ENCODE measurements at places on chromosomes 2 and 18. TPM values are rescaled to one million over a fixed set of nuclear protein-coding genes. Genes with fewer than 3 reads are reported as not detected.

GRCh38 chr2:66930339-66931220 lies 466.6 kb upstream of the ETAA1 start:
- DNase-seq: no peak
- H3K27ac ChIP-seq: no peak overlapping the region
- H3K27me3 ChIP-seq: no peaks in the 10 kb centered on the region
- H3K36me3 ChIP-seq: no peaks in the 10 kb centered on the region

DNA sequence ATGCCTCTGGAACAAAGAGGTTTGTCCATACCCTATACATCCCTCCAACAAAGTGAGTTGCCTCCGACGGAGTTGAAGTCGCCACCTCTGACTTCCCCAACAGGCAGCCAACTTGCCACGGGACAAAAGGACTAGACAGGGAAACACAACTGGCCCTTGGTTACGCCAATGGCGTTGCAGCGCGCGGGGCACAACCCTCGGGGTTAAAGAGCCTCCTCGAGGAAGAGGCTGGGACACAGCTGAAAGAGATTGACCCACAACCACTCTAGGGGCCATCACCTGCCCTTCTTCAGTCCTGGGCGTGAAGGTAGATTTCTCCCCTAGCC lies 545 bp downstream of the GTF3C2 start:
- no peaks in the 10 kb centered on the region for H3K27me3 ChIP-seq
- peak overlapping the region; percentile 98 for H3K27ac ChIP-seq

GRCh38 chr18:74234326-74235171 lies 57.2 kb downstream of the CYB5A start:
- no peak overlapping the region for H3K27ac ChIP-seq
- no peak for DNase-seq
- H3K36me3 ChIP-seq: no peaks in the 10 kb centered on the region
- H3K27me3 ChIP-seq: no peaks in the 10 kb centered on the region
- H3K4me3 ChIP-seq: no peak overlapping the region
- no peaks in the 10 kb centered on the region for H3K4me1 ChIP-seq

GRCh38 chr2:239193401-239193811 lies 207.4 kb downstream of the HDAC4 start:
- H3K4me3 ChIP-seq: no peak overlapping the region
- no peak for DNase-seq
- H3K27ac ChIP-seq: no peak overlapping the region
- no peaks in the 10 kb centered on the region for H3K4me1 ChIP-seq

DNA sequence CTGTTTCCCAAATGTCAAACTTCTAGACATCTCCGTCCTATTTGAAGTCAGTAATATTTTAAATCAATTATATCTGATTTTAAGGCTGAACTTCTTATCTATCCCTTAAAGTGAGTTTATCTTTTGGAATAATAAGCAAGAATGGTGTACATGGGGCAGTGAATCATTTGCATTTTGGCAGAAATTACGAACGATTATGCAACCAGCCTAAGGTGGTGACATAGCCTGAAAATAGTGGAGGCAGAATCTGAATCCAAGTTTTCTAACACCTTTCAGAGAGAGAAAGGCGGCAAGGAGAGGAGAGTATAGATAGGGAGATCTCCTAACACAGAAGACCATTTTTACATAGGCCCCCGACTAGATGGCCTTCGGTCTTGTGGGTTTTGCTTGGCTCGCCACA lies 10.7 kb downstream of the ZBTB14 start:
- no peak for DNase-seq
- H3K4me1 ChIP-seq: no peaks in the 10 kb centered on the region
- H3K36me3 ChIP-seq: no peaks in the 10 kb centered on the region
- H3K27me3 ChIP-seq: no peaks in the 10 kb centered on the region

DNA sequence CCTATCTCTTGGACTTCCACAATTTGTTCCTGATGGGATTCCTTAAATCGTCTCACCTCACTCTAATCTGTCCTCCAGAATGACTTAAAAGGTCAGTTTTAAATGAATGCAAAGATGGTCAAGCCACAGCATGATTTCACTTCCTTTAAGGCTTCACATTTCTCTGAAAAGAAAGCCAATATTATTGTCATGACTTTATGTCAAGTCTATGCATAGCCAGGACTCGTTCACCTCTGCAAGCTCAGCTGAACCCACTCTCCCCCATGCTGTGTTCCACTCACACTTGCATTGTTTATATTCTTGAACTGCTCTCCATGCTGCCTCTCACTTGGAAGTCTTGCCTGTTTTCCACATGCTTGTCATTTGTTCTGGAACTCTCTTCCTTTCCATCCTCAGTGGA lies 298.4 kb upstream of the MMADHC start:
- DNase-seq: no peak
- no peak overlapping the region for H3K27ac ChIP-seq
- no peak overlapping the region for H3K4me3 ChIP-seq
- H3K27me3 ChIP-seq: no peaks in the 10 kb centered on the region
- H3K36me3 ChIP-seq: no peaks in the 10 kb centered on the region
- H3K4me1 ChIP-seq: no peaks in the 10 kb centered on the region

- peaks cover 2% of the 10 kb centered on the region for H3K27me3 ChIP-seq
- no peaks in the 10 kb centered on the region for H3K36me3 ChIP-seq
- H3K4me3 ChIP-seq: no peak overlapping the region
These were observed 167.4 kb downstream of the C1D start for GRCh38 chr2:67895227-67895941.

DNA sequence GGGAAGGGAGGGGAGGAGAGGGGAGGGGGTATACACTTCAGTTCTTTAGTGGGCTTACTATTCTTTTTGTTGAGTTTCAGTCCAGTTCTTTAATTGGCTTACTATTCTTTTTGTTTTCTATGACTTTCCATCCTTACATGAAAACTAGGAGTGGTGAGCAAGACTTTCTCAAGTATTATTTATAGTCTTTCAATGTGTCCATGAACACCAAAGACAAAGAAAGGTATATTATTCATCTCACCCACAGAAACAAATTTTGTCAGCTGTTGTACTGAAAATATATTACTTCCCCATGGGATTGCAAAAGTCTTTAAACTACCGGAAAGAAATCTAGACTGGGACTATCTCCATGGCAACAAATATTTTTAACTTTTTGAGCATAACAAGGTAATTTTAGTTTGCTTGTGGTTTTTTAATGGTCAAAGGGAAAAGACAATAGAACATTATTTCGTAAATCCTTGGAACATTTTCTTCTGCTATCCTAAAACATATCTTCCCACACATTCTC lies 17.6 kb downstream of the ADAM17 start:
- no peak overlapping the region for H3K4me3 ChIP-seq
- no peaks in the 10 kb centered on the region for H3K27me3 ChIP-seq
- no peak for DNase-seq
- H3K27ac ChIP-seq: no peak overlapping the region

DNA sequence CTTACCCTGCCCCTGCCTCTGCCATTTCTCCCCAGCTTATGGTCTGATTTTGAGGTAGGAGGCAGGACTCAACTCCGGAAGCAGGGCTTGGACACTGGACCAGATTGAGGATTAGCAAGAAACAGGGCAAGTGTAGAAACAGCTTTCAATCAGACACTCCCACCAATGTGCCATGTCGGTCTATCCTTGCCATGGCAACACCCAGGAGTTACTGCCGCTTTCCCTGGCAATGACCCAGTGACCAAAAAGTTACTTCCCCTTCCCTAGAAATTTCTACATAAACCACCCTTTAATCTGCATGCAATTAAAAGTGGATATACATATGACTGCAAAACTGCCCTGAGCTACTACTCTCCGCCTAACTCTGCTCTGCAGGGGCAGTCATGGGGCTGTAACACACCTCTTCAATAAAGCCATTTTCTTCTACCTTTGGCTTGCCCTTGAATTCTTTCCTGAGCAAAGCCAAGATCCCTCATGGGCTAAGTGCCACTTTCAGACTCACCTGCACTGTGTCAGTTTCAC lies 156.7 kb downstream of the LPIN1 start:
- no peaks in the 10 kb centered on the region for H3K4me1 ChIP-seq
- H3K4me3 ChIP-seq: no peak overlapping the region
- H3K36me3 ChIP-seq: no peaks in the 10 kb centered on the region
- DNase-seq: no peak
- no peaks in the 10 kb centered on the region for H3K27me3 ChIP-seq

GRCh38 chr2:238711346-238711745 lies 136.5 kb upstream of the TWIST2 start:
- H3K36me3 ChIP-seq: no peaks in the 10 kb centered on the region
- no peaks in the 10 kb centered on the region for H3K4me1 ChIP-seq
- no peaks in the 10 kb centered on the region for H3K27me3 ChIP-seq
- H3K4me3 ChIP-seq: no peak overlapping the region

- no peaks in the 10 kb centered on the region for H3K36me3 ChIP-seq
- H3K27me3 ChIP-seq: no peaks in the 10 kb centered on the region
- H3K4me1 ChIP-seq: peaks cover 7% of the 10 kb centered on the region
- H3K4me3 ChIP-seq: no peak overlapping the region
- no peak for DNase-seq
These were observed 704 bp downstream of the ANKRD53 start for GRCh38 chr2:70979180-70979488.

The SFT2D3 gene
- 3.1 TPM for total RNA-seq

The ANKRD53 gene
- not detected for total RNA-seq

The ZNG1B gene
- 39.9 TPM for total RNA-seq

The XPO1 gene
- total RNA-seq: 184 TPM
